ENCODE measurements at places on chromosomes 1 and 21.

- DNase-seq = no peak
Observed at GRCh38 chr1:113958691-113959090, 20.6 kb upstream of the OLFML3 start.

- DNase-seq = no peak
Observed at GRCh38 chr1:183295521-183295920, 109.5 kb downstream of the LAMC2 start.

- DNase-seq = no peak
Observed at GRCh38 chr1:158353303-158354075, at the start of gene CD1E. CD1E (plus strand) TSS chr1:158353894; CDS start chr1:158353989, 95 bp downstream.

DNA sequence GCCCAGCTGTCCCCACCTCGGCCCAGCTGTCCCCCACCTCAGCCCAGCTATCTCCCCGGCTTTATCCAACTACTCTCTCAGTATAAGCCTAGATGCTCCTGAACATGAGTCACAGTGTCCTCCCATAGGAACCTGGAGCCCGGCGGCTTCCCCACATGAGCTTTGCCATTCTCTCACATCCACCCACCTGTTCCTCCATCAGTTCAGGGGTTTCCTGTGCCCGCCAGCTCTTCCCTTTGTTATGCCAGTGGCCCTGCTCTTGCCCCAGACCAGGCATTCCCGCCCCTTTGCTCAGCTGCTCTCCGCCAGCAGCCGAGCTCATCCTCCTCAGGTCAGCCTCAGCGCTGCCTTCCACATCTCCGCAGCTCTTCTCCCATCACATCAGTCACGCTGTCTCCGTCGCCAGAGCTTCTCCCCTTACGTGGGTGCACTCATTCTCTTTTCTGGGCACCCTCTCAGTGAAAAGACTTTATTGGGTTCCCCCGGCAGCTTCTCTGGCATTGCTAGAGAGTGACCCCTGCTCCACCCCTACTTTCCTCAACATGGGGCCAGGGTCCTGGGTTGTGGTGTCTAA, 89.5 kb upstream of the CSF3R start:
- DNase-seq = no peak

DNA sequence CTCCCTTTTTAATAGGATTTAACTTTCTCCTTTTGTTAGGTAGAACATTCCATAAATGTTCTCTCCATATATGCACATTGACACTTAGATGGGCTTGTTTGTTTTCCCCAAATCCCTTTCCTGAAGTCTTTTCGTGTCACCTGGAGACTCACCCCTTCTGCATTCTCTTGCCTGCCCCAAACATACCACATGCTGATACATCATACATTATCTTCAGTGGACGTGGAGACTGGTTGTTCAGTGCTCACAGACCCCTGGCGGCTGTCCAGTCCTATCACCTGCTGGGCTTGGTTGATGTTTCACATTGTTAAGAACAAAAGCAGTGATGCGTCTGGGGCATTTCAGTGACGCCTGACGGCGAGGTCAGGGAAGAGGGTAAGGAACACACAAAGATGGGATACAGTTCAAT, 22.2 kb downstream of the FMOD start:
- no peak for DNase-seq

DNA sequence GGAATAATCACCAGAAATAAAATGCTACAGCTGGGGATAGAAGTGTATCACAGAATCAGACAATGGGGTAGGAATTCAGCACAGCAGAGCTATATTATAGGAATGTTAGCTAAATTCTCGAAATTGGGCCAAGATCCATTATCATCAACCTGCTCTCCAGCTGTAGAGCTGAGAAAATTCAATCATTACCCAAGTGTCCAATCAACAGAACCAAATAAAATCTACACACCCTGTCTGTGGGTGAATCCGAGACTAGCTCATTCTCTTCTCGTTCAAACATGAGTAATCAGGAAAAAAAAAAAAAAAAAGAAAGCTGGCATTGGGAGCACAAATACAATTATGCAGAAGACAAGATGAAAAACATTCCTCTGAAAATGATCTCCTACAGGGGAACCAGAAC, 119.2 kb downstream of the CDC7 start:
- no peak for DNase-seq

DNA sequence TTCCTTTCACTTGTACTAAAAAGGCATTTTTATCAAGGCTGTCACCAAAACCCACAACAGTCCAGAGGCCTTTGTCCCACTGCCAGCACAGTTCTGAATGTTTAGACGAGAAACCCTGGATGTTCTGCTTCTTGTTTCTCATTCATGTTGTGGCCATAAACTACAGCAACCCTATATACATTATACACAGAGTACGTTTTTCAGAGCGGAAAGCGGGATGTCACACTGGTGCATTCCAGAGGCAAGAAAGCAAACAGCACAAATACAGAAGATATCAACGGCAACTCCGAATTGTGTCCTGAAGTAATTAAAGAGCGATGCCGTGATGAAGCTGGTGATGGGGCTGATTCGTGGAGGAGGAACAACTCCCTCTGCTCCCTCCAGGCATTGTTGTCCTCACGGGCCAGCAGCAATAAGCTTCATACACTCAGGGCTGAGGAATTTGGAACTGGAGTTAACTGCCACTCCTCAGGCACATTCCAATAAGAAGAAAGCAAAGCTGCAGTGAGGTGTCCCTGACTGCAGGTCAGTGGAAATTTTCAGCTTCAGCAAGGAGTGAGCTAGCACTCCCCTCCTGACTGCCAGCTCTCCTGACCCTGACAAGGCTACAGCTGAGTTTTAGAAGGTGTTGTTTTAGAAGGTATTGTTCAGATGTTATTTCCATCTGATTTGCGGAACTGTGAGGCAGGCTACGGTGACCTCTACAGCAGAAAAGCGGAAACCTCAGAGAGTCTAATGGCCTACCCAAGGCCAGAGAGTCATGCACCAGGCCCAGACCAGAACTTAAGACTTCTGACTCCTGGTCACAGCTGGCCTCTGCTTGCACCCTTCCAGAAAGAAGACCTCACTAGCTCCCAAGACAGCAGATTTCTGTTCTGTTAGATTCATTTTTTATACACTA, 149.0 kb downstream of the TGFBR3 start:
- no peak for DNase-seq

DNA sequence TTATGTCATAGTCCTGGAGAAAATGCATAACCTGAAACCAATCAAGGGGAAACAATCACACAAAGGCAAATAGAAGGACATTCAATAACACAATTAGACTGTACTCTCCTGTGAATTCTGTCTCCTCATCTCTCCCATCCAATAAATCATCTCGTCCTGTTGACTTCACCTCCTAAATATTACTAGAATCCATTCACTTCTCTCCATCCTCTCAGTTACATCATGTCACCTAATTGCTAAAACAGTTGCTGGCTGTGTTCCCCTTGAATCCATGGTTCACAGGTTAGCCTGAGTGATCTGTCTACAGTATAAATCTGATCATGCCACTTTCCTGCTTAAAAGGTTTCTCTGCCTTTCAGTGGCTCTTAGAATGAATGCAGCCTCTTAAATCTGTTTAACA, 220.2 kb downstream of the TGFB2 start:
- no peak for DNase-seq

All from activated CD8-positive, alpha-beta memory T cell treated with anti-CD3 and anti-CD28 coated beads for 1 hour (primary cell).